Right cardiac atrium (tissue), 5 donors: ENCODE measurements at places on chromosomes 2 and 18. TPM values are rescaled to one million over a fixed set of nuclear protein-coding genes. Genes with fewer than 3 reads are reported as not detected.

The KLHL29 gene
- total RNA-seq: 1.9 TPM

The PROKR1 gene
- not detected for total RNA-seq

The LIMS3 gene
- 3.3 TPM for total RNA-seq

The TTC21B gene
- 19.7 TPM for total RNA-seq

The LYPD6 gene
- total RNA-seq: 0.57 TPM

The TEX44 gene
- total RNA-seq: not detected

The ONECUT2 gene
- total RNA-seq: 0.20 TPM

The TRIM43 gene
- not detected for total RNA-seq

The SKOR2 gene
- not detected for total RNA-seq

The GREB1L gene
- total RNA-seq: 23.4 TPM
